CD8-positive, alpha-beta memory T cell (primary cell): ENCODE measurements at places on chromosomes 12 and 14.

DNA sequence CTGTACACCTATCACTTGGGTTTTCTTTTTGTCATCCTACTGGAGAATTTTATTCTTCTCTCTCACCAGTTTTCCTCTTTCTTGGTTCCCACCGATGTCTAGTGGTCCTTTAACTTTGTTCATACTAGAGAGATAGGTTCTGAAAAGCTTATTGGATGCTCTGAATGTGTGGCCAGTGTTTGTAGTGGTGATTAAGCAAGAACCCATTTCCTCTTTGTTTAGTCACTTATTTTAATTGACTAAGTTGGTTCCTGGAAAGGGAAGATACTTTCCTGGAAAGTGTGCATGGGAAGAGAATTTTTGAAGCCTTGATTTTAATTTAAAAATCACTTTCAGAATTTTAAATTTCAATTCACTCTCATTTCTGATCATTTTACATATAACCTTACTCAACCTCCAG lies 127.2 kb downstream of the OTOGL start:
- no peak for DNase-seq

GRCh38 chr12:84738481-84738972 lies 174.1 kb downstream of the SLC6A15 start:
- no peak for DNase-seq

DNA sequence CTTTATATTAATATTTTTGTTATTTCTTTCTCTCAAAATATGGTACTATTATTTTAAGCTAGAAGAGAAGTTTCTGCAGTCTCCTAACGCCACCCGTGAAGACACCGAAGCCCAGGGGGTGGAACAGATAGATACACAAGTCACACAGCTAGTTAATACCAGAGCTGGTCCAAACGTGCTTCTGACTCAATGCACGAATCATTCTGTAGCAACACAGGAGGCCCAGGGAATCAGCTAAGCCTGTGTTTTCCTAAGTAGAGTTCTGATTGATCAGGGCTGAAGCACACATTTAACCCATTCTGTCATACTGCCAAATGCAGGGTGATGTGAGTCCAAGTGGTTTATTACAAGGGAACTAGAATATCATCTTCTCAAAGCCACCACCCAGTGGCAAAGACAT lies 116.9 kb upstream of the PWP1 start:
- no peak for DNase-seq

DNA sequence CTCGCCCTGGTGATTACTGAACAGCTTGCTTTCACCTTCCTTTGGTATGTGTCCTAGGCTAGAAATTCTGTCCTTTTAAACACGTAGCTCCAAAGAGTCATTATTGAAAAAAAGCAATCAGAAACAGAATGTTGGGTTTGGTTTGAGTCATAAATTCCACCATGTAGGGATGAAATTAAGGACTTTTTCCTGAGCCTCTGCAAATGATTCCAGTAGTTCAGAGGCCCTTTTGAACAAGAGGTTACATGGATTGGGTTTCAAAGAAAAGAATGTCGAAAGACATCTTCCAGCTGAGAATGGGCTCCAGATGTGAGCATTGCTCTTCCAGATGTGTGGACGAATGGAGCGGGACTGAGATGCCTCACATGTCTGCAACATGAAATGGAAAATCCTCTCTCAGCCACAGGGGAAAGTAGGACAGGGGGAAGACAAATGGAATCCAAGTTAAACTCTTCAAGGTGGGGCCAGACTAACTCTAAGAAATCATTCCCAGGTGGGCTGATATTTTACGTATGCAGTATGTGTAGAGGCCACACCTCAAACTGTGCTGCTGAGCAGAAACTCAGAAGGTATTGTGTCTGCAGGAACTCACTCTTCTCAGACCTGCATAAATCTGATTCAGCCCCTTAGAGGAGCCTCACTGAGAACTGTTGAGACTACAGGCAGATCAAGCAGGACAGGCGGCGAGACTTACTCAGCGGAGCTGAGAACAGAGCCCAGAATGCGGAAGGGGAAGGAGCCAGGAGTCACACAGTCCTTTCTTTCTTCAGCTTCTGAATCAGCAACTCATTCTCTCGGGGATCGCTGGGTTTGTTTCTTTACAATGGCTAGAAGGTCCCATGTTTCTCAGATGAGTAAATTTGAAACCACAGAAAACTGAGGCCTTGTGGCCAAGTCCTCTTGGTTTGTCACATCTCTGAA lies 23.3 kb upstream of the EMP1 start:
- no peak for DNase-seq

GRCh38 chr12:1838994-1839365 lies 18.6 kb downstream of the LRTM2 start:
- no peak for DNase-seq

DNA sequence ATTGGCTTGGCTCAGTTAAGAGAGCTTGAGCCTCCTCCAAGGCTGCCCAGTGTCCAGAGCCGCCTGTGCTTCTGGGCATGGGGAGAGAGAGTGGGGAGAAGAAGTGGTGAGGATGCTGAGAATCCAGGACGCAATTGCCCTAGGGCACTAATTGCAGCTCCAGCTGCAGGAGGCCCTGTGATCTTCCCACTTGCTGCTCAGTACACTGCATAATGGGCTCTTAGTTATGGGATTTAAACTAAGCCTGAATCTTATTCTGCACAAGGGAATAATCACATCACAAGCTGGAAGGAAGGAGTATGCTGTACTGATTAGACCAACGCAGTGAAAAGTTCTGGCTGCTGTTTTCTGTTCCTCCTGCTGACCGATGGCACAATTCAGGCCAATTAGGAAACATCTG lies 101.0 kb upstream of the PRMT8 start:
- DNase-seq, result no peak

DNA sequence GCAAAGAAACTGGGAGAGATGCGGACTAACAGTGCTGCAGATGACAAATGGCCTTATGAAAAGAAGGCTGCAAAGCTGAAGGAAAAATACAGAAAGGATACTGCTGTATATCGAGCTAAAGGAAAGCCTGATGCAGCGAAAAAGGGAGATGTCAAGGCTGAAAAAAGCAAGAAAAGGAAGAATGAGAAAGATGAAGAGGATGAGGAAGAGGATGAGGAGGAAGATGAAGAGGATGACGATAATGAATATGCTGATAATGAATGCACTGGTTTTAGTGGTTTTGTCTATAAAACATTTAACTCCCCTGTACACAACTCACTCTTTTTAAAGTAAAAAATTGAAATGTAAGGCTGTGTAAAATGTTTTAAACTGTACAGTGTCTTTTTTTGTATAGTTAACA lies 13.2 kb upstream of the ARID4A start:
- no peak for DNase-seq

GRCh38 chr12:7376196-7376595 lies 67.8 kb downstream of the CD163L1 start:
- no peak for DNase-seq

GRCh38 chr12:116731801-116732200 lies 6.1 kb downstream of the SPRING1 start:
- DNase-seq, result no peak

GRCh38 chr12:47729233-47729632 lies 3.9 kb upstream of the ENDOU start:
- DNase-seq, result no peak

DNA sequence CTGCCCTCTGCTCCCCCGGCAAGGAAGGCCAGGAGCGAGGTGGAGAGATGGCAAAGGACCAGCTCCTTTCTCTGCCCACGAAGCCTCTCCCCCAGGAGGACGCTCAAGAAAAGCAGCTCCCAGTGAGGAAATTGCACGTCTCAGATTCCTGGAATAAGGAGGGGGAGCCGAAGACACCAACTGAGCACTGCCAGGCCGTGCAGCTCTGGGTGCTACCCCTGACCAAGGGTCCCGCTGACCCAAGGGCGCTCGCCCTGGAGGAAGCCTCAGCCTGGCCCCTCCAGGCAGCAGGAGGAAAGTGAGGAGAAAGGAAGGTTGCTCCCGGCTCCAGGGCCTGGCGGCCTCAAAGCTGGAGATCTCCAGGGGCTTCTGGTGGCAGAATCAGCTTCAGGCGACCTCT lies 174.1 kb upstream of the SFSWAP start:
- no peak for DNase-seq

- no peak for DNase-seq
Observed at GRCh38 chr12:87304406-87304805, 724.8 kb downstream of the C12orf50 start.

DNA sequence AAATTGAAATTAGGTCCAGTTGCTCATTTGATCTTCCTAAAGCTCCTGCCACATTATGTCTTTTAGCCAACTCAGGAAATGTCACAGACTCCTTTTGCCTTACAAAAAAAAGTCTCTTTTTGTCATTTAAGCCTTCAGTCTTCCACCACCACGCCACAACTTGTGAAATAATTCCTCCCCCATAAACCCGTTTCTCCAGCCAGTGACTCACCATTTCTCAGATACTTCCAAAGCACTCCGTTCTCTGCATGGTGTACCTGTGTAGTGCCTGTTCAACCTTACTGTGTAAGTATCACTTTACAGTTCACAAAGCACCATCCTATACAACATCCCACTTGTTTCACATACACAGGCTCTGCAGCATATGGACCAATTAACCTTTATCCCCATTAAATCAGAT lies 139.5 kb upstream of the AEBP2 start:
- DNase-seq, result no peak

DNA sequence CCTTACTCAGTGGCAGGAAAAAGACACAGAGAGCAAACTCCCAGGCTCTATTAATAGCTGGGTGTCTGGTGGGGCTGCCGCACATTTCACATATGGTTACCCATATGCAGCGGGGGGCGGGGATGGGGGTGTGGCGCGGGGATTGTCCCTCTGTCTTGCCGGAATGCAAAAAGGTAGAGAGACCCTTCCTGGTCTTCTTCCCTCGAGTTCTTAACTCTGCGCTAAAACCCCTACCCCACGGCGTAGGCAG lies 1.7 kb downstream of the PRMT8 start:
- DNase-seq, result no peak

DNA sequence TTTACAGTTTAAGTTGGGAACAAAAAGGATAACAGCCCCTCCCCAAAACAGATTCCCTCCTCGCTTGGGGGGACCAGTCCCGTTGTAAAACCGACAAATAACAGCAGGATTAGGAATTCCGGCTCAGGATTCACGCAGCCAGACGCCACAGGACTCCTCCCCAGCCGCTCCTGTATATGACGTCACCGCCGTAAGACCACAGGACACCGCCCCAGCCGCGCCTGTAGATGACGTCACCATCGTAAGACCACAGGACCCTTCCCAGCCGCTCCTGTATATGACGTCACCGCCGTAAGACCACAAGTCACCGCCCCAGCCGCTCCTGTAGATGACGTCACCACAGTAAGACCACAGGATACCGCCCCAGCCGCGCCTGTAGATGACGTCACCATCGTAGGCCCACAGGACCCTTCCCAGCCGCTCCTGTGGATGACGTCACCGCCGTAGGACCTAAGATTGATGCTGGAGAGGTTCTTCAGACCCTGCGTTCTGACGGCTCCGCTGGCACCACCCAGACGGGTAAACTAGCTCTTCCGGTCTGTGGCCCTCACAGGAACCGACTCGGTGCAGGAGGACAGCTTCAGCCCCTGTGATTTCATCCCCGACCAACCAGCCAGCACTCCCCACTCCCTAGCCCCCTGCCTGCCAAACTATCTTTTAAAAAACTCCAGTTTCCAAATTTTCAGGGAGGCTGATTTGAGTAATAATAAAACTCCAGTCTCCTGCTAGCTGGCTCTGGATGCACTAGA lies 43.9 kb upstream of the FBRSL1 start:
- DNase-seq, result peak; percentile 62

DNA sequence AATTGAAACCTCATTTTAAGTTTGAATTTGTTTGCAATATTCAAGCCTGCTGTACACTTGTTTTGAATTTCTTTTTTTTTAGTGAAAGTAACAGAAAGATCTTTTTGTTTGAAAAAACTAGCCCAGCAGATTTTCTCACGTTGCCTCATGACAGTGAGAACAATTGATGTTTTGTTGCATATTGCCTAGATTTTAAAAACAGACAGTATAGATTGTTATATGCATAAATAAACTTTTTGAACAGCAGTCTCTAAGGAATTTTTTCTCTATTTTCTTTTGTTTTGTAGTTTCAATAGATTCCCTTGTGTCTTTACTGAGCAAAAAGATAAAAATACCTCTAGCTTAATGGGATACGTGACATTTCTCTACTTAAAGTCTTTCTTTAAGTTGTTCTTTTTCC lies 15.4 kb downstream of the OR6C6 start:
- DNase-seq, result no peak

DNA sequence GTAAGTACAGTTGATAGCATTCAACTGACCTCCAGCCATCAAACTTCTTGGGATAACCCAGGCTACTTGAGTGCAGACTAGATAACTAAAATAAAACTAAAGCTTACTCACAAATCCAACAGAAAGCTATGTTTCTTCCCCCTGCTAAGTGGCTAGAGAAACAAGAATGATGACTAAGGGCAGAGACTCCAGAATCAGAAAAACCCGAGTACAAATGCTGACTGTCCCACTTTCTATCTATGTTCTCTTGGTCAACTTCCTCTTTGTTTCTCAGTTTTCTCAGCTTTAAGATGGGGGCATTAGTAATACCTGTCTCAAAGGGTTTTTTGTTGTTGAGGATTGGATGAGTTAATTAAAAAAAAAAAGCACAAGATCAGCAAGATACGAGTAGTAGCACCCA lies 6.1 kb upstream of the NUAK1 start:
- DNase-seq, result no peak

DNA sequence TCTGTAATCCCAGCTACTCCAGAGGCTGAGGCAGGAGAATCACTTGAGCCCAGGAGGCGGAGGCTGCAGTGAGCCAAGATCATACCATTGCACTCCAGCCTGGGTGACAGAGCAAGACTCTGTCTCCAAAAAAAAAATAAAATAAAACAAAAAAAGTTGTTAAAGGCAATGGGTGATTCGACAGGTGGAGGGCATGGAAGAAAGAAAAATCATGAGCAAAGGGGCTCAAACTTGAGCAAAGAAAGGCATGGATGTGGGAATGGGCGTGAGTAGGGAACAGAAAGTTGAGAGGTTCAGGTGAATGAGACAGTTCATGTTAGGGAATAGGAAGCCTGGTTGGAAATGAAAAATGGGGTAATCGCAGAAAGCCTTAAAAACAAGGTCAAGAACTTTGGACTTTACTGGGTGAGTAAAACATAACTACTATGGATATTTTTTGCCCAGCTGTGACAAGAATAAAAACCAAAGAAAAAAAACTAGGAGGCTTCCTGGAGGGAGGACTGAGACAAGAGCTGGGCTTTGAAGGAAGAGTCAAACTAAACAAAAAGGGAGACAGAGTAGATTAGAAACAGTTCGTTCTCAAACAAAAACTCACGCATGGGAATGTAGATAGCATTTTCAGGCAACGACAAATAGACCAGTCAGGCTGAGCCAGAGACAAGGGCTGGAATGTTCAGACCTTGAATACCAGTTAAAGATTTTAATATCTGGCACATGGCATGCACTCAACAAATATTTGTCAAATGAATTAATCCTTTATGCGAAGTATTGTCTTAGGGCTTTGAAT lies 18.8 kb downstream of the PYM1 start:
- no peak for DNase-seq

GRCh38 chr12:10331642-10332239 lies 24.1 kb downstream of the KLRD1 start:
- DNase-seq, result no peak
